Left ventricle myocardium superior (tissue), 1 donor: ENCODE measurements at places on chromosomes 6 and 20.

DNA sequence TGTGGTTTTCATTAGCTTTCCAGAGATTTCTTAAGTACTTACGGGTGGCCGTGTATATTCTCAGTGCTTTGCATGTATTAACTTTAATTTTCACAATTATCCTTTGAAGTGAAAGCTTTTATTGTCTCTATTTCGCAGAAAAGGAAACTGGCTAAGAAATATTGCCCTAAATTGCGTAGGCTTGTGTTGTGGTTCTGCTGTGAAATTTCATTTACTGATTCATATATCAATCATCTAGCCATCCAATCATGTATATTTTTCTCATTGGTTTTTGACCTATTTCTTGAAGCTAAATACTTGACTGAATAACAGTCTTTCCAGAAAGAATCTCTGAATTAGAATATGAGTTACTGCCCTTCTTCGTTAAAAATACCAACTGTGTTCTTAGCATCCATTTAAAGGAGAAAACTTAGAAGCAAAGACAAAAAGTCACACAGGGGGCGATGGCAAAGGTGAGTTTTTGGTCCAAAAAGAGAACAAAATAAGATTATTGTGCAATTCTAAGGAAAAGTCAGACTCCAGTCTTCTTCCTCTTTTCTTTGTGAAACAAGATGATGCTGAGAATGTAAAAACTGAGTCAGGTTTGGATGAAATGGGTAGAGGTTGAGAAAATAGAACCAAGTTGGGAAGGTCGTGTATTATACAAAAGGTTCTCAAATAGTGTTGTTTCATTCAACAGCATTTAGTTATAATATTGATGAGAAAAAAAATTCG, 1.4 kb downstream of the CYB5R4 start:
- DNase-seq: no peak

- DNase-seq: no peak
Measured at GRCh38 chr20:24664266-24664986, 195.0 kb downstream of the SYNDIG1 start.

GRCh38 chr6:148287623-148288333, 54.9 kb upstream of the SASH1 start:
- DNase-seq: no peak

DNA sequence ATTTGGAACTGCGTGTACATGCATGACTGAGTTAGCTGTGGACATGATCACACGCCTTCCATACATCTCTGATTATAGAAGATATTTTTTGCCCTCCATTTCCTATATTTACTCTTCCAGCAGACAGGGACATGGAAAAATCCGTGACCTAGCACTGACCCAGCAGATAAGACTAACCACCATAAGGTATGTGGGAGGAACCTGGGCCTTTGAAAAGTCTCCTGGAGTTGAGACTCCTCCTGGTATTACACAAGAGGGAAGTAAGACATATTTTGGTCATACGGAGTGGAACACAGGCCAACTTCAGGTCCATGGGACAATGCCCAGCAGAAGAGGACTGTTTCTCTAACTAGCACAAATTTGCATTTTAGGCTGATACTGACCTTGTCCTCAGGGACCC, 13.7 kb upstream of the SIRPB1 start:
- no peak for DNase-seq

GRCh38 chr6:66184091-66184490, 477.1 kb upstream of the EYS start:
- no peak for DNase-seq

DNA sequence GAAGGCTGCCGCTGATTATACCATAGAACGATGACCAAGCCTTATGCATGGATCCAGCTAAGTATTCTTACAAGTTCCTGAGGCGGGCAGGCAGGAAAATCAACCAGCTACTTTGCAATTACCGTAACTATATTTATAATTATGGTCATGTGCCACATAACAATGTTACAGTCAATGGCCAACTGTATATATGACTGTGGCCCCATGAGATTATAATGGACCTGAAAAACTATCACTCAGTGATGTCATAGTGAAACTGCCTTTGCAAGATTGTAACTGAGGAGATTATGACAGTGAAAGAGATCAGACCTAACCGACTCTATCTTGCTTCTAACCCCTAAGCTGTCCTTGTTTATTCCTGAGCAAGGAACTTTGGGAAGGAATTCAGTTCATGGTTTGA, 33.1 kb upstream of the FAM135A start:
- no peak for DNase-seq

DNA sequence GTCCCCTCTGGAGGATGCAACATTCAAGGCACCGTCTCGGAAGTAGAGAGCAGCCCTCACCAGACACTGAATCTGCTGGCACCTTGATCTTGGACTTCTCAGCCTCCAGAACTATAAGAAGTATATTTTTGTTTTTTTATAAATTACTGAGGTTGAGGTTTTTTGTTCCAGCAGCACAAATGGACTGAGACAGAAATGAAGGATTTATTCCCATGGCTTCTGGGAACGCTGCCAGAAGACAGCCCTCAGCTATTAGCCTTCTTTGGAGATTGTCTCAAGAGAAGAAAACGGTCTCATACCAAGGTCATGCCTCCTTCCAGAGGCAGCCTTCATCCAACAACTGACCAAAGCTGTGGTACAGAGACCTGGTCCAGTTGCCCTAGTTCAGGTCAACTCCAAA, 85.4 kb downstream of the CHMP4B start:
- no peak for DNase-seq

DNA sequence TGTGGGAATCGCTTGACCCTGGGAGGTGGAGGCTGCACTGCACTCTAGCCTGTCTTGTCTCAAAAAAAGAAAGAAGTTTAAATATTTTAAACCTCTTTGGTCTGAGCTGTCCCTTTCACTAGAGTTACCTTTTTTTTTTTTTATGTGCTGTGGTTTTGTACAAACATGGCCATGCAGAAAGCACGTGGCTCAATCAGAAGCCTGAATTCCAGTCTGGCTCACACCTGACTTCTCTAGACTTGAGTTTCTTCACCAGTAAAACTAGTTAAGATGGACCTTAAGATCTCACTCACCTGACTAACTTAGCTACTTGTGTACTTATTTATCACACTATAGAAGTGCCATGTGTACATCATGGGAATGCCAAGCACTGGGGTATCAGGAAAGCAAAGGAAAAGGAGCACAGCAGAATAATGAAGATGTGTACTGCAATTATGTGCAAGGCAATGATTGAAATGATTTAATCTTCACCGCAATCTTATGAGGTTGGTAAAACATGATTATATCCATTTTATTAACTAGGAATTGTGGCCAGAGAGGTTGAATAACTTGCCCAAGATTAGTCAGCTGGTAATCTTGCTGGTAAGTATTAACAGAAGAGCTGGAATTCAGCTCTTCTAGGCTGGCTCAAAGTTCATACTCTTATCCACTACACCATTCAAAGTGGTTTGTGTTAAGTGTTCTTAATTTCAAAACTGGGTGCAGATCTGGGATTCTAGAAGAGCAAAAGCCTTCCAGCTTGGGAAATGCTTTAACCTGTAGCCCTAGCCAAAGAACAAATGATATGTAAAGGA, 10.7 kb downstream of the HMGN3 start:
- no peak for DNase-seq

DNA sequence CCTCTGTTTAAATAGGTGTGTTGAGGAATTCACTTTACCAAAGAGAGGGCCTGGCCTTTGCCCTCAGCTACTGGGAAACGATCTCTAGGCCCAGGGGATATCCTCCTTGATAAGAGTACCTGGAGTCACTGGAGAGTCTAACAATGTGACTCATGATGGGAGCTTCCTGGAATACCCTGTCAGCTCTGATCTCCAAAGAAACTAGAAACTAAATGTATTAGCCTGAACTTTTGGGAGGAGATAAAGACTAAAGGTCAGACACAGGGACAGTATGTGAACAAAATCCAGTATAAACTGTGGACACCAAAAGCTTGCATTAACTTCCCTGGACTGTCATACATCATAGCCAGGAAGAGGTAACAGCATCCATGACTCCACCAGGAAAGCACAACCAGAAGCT, 148.5 kb downstream of the RNGTT start:
- no peak for DNase-seq

DNA sequence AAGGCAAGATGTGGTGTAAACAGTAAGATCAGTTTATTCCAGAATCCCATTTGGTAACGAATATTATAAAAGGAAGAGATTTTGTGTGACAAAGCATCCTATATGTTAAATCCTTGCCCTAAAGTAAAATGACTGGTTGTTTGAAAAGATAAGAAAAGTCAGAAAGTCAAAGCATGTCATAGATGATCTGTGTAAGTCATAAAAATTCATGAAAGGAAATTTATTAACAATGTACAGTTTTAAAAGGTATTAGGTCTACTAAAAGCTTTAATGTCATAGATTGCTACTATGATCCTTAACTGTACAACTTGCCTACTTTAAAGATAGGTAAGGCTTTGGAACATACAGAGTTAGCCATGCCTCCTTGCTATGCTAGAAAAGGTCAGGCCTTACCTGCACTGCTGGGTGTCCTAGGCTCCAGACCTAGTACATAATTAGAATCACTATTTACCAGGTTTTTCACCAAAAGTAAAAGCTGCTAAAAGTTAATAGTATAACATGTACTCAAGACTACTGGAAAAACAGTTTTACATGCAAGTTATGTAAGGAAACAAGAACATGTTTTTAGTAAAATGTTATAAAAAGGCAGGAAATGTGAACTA, 1090.1 kb upstream of the ADGRB3 start:
- no peak for DNase-seq

DNA sequence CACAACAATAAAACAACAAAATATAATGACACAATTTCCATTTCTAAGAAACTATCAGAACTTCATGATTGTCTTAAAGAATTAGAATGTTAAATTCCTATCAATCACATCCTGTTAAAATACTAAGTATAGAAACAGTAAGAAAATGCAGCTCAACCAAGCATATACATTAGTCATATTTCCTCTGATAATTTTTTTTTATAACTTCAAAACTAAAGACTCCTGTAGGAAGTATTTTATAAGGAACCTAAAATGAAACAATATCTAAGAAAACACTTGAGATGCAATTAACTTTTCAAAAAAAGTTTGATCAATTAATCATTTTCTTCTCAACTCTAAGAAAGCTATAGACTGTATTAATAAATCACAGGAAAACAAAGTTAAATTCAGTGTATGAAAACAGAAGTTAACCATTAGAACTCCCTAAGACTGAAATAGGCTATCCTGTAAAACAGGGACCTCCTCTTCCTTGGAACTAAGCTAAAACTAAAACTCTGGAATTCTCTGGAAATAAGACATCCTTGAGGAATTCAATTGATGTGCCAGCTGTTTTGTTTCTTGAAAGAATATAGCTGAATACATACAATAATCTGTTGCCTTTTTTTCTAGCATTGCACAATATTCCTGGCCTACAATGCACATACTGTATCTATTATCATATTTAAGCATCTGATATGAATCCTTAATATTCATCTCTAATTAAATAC, 19.8 kb downstream of the FKBP5 start:
- DNase-seq: no peak

DNA sequence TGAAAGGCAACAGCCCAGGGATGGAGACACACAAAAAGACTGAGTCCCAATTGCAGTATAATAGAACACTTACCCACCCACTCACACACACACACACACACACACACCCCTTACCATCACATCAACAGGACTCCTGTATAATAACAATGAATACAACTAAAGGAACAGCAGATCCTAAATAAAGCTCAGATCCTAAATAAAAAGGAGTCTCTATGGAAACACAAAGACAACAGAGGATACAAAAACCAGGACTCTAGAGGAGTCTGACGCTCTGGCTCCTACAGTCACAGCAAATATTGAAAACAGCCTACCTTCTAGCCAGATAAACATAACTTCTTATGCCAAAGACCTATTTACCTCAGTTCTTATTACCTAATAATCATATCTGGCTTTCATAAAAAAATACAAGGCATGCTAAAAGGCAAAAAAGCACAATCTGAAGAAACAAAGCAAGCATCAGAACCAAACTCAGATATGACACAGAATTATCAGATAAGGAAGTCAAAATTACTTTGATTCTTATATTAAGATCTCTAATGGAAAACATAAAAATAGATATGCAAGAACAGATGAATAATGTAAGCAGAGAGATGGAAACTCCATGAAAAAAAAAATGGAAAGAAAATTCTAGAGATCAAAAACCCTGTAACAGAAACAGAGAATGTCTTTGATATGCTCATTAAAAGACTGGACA, 134.9 kb downstream of the MMUT start:
- DNase-seq: no peak

- no peak for DNase-seq
Measured at GRCh38 chr6:95690328-95690727, 113.0 kb downstream of the MANEA start.

- no peak for DNase-seq
Measured at GRCh38 chr20:24960302-24960801, 11.3 kb downstream of the CST7 start.

DNA sequence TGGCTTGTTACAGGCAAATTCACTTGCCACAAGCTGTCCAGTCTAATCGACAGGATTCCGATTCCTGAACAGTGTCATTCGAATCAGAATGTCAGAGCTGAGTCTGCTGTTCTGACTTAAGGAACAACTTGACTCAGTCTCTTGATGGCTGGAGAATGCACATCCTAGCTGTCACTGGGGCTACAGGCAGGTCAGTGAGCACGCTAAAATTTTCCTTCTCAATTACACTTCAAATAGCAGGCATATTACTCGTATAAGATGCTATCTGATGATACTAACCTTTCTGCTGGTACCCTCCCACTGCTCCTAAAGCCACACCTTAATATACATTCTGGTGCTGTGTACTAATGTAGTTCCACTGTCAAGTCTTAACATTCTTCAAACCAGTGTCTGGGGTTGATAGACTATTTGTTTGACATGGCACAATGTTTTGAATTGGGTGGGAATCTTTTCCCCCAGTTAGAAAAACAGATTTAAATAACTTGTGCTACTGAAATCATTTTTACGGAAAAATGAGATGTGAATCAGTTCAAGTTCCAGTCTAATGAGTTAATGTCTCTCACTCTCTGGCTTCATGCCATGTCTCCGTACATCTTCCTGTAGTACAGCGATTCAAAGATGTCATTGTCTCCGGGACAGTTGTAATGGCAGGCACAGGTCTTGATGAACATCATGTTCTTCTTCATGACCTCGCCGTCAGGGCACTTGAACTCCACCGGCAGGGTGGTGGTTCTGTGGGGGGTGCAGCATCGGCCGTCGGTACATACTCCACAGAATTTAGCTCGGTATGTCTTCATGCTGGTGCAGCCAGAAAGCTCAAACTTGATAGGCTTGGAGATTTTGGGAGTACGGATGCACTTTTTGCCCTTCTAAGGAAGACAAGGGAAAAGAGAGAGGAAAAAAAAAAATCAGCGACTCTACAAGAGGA, 2.2 kb downstream of the CCN2 start:
- DNase-seq: no peak

GRCh38 chr20:44074252-44075151, 112.5 kb downstream of the JPH2 start:
- DNase-seq: peak; percentile 85

DNA sequence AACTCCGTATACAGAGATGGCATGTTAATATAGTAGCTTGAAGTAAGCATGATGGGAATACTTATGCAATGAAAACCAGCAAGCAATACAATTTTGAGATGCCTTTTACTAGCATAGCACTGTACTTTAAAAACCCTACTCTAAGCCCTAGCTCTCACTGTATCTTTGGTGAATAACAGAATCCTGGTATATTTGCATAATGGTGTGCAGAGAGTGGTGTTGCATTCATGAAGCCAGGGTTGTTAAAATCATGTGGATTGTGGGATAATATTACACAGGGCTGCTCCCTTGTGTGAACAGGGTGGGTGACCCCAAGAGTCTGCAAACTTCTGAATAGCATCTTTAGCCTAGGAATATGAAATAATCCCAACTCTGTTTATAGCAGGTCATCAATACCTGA, 105.2 kb upstream of the BMP2 start:
- DNase-seq: no peak
